ENCODE measurements at places on chromosomes 12 and 14.

- no peak for DNase-seq
- no peaks in the 10 kb centered on the region for H3K36me3 ChIP-seq
- peaks cover 9% of the 10 kb centered on the region for H3K4me1 ChIP-seq
- H3K27me3 ChIP-seq = no peaks in the 10 kb centered on the region
Observed at GRCh38 chr12:64782191-64782876, 23.1 kb upstream of the GNS start.

GRCh38 chr14:71270111-71270510, 362.9 kb downstream of the PCNX1 start:
- no peak overlapping the region for H3K4me3 ChIP-seq
- H3K4me1 ChIP-seq = no peaks in the 10 kb centered on the region
- H3K27ac ChIP-seq = no peak overlapping the region
- H3K36me3 ChIP-seq = no peaks in the 10 kb centered on the region

DNA sequence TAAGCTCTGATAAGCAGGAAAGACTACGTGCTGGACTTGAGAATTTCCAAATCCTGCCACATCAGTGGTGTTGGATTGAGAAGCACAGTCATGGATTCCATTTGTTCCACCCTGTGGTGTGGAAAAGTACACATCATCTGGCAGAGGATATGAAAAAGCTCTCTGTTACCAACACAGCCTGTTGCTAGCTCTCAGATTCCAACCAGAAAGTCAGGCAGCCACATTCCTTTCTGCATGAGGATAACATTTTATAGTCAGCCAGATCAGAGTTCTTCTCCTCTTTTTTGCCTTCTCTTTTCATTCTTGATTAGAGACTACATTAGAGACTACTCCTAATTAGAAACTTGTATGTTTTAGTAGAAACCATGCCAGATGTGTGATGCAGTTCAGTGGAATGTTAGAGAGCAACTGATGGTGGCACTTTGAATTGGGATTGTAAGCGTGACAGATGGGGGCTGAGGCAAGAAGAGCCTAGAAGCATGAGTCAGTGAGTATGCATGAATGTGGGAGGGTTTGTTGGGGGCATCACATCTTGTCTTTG, 61.2 kb upstream of the STXBP6 start:
- H3K27ac ChIP-seq = peak overlapping the region; percentile 78
- H3K4me3 ChIP-seq = no peak overlapping the region
- no peaks in the 10 kb centered on the region for H3K27me3 ChIP-seq
- DNase-seq = peak; percentile 64
- peaks cover 7% of the 10 kb centered on the region for H3K4me1 ChIP-seq

- peaks cover 19% of the 10 kb centered on the region for H3K4me1 ChIP-seq
- no peak for DNase-seq
Observed at GRCh38 chr12:110560048-110560447, 23.1 kb downstream of the PPTC7 start.

- no peaks in the 10 kb centered on the region for H3K27me3 ChIP-seq
- H3K4me3 ChIP-seq = no peak overlapping the region
- H3K27ac ChIP-seq = no peak overlapping the region
- no peak for DNase-seq
- H3K36me3 ChIP-seq = no peaks in the 10 kb centered on the region
- no peaks in the 10 kb centered on the region for H3K4me1 ChIP-seq
Observed at GRCh38 chr12:78316631-78317468, 486.2 kb downstream of the NAV3 start.

DNA sequence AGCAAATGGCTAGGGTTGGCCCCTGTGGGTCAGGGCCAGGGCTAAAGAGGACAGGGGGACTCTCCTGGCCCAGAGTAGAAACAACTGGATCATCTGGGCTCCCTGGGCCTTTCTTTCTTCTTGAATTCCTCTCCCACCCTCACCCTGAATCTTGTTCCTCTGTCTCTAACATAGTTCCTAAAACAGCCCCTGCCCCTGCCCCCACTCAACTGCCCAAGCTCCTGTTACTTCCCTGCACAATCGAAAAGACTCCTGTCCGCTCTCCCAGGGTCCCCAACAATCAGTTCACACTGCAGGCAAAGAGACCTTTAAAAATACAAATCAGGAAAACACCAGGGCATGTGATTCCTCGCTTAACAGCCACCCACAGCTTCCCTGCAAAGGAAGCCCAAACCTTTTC, 18.0 kb upstream of the ANKRD33 start:
- no peak overlapping the region for H3K27ac ChIP-seq
- H3K4me3 ChIP-seq = no peak overlapping the region
- H3K36me3 ChIP-seq = no peaks in the 10 kb centered on the region
- H3K4me1 ChIP-seq = peaks cover 11% of the 10 kb centered on the region
- no peak for DNase-seq

- peak; percentile 84 for DNase-seq
- H3K4me1 ChIP-seq = peaks cover 52% of the 10 kb centered on the region
- H3K36me3 ChIP-seq = no peaks in the 10 kb centered on the region
- peak within 1 kb of the TSS; percentile 99 for H3K27ac ChIP-seq
- H3K4me3 ChIP-seq = peak within 1 kb of the TSS; percentile 97
- no peaks in the 10 kb centered on the region for H3K27me3 ChIP-seq
Observed at GRCh38 chr12:6200256-6201212, at the start of gene CD9. TSS of gene CD9 (plus strand) at chr12:6200400. CDS start at chr12:6200500, 100 bp downstream.

- DNase-seq = no peak
- no peak overlapping the region for H3K27ac ChIP-seq
- H3K36me3 ChIP-seq = no peaks in the 10 kb centered on the region
Observed at GRCh38 chr14:98785578-98785977, 486.4 kb downstream of the BCL11B start.

DNA sequence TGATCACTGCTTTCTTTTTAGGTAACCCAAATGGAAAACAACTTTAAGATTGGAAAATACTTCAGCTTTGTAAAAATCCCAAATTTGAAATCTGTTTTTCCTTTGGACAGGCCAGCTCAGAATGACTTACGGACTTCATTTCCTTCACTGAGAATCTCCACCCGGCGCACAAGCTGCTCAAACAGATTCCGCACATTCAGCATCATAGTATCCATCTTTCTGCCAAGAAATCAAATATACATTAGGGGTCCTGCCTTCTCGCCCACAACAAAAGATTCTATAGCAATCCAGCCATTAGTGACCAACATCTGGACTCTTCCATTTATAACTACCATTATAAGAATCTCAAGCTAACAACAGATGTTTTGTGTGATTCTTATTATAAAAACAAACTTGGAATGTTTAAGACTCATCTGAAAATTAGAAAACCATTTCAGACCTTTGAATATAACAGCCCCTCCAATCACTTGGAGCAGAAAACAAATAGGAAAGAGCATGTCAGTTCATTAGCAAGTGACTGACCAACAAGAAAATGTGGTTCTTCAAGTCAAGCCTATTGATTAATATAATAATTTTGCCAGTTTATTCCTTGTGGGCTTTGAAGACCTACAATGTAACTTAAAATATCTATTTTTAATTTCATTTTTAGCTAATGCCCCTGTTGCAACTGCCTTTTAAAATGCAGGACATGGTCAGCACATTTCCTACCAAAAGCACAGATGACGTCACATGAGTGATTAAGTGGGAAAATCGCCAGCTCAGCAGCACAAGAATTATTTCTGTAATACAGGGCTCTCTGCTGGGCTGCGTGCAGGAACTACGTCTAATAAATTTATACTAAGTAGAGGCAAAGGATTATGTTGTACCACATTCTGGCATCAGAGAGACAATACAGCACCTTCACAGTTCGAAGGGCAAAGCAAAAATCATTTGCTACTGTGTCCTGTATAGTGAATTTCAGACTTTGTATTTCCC, 8.5 kb downstream of the RACGAP1 start:
- peaks cover 7% of the 10 kb centered on the region for H3K4me1 ChIP-seq
- H3K36me3 ChIP-seq = no peaks in the 10 kb centered on the region
- no peak overlapping the region for H3K27ac ChIP-seq
- H3K4me3 ChIP-seq = no peak overlapping the region

- H3K36me3 ChIP-seq = no peaks in the 10 kb centered on the region
- no peaks in the 10 kb centered on the region for H3K4me1 ChIP-seq
- no peak for DNase-seq
- no peaks in the 10 kb centered on the region for H3K27me3 ChIP-seq
- no peak overlapping the region for H3K27ac ChIP-seq
- no peak overlapping the region for H3K4me3 ChIP-seq
Observed at GRCh38 chr14:38790916-38791315, 312.1 kb downstream of the SEC23A start.
